ENCODE measurements at places on chromosomes 13 and 19.

DNA sequence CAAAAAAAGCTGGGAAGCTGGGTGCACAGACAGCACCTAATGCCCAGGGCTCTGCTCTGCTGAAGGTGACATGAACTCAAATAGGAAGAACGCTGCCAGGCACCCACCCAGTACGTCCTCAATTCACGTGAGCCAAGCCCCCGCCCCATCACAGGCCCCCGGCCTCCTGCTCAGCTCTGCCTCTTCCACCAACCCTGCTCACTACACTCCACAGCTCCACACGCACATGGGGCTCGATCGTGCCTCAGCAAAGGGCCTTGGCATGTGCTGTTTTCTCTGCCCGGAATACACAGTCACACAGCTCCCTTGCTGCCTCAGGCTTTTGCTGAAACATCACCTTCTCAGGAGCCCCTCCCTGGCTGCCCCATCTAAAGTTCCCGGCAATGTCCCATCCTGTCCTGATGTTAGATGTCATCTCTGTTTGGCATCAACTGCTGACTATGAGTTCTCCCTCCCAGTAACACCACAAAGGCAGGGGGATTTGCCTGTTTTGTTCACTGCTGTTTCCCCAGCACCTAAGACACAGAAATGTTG is 2.3 kb downstream of the ATP13A1 start:
- DNase-seq: no peak

DNA sequence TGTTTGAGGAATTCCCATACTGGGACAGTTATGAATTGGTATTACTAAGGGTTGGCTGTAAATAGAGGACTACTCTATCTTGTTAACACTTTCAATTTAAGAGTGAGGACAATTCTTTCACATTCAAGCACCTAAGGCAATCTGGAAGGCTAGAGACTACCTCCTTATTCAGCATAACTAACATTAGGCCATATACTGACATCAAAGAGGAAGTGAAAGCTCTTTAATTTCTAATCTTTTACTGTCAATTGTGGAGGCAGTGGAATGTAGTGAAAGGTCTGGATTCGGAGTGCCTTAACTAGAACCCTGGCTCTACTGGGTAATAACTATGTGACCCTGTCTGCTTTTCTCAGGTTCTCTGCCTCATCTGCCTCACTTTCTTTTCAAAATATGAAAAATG is 134.0 kb downstream of the UFM1 start:
- no peak for DNase-seq

- DNase-seq: no peak
Measured at GRCh38 chr19:17946965-17947784, 14.4 kb downstream of the CCDC124 start.

GRCh38 chr13:51846756-51847155 is 1.8 kb upstream of the TMEM272 start:
- DNase-seq: no peak

GRCh38 chr19:13958043-13958442 is 5.7 kb downstream of the DCAF15 start:
- no peak for DNase-seq

DNA sequence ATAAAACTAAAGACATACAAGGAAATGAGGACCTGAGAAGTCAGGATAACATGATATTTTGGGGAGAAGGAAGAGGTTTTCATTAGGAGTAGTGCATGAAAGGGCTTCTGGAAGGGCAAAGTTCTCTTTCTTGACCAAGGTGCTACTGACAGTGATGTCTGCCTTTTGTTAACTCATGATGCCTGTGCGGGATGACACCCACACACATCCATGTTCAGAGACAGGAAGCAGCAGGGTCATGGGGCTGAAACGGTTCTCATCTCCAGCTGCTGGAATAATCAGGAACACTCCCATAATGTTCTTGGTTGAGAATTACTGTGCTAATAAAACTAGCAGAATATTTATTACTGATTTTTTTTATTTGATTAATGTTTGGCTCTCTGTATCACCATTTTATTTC is 29.1 kb downstream of the KCNC3 start:
- DNase-seq: no peak

- DNase-seq: peak; percentile 14
Measured at GRCh38 chr19:50909240-50910070, 1.7 kb downstream of the KLK4 start.
